ENCODE measurements at places on chromosomes 16 and 17. TPM values are rescaled to one million over a fixed set of nuclear protein-coding genes. Genes with fewer than 3 reads are reported as not detected.

The KRT40 gene
- not detected for total RNA-seq

The SAMD14 gene
- 0.77 TPM for total RNA-seq

- peaks cover 4% of the 10 kb centered on the region for H3K4me1 ChIP-seq
- DNase-seq: no peak
Measured at GRCh38 chr17:47604598-47604927, 45.2 kb upstream of the KPNB1 start.

GRCh38 chr16:56019274-56019673 is 144.1 kb upstream of the CES5A start:
- no peak overlapping the region for H3K4me3 ChIP-seq
- H3K27me3 ChIP-seq: peaks cover 10% of the 10 kb centered on the region
- no peak overlapping the region for H3K27ac ChIP-seq
- no peaks in the 10 kb centered on the region for H3K36me3 ChIP-seq
- no peaks in the 10 kb centered on the region for H3K4me1 ChIP-seq

The BEAN1 gene
- total RNA-seq: not detected

DNA sequence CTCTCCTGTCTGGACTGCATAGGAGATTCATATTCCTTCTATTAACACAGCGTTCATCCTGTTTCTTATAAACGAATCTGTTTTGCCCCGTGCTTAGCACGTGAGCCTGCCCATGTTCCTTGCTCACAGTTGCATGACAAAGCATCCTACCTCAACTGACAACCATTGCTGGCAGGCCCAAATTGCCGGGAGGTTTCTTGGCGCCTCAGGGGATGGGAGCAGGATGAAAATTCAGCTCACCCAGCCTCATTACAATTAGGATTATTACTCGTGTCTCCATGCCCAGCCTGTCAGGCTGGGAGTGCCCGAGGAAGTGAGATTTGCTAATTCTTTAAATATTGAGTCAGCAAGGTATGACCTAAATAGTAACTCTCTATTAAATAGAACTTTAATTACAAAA is 36.7 kb upstream of the HELZ start:
- no peak for DNase-seq
- no peaks in the 10 kb centered on the region for H3K27me3 ChIP-seq
- H3K4me3 ChIP-seq: no peak overlapping the region

GRCh38 chr17:13002761-13003453 is 14.9 kb downstream of the ELAC2 start:
- peak; percentile 71 for DNase-seq
- H3K36me3 ChIP-seq: peaks cover 40% of the 10 kb centered on the region
- H3K27me3 ChIP-seq: no peaks in the 10 kb centered on the region
- H3K4me1 ChIP-seq: no peaks in the 10 kb centered on the region
- no peak overlapping the region for H3K27ac ChIP-seq

The CD300E gene
- total RNA-seq: not detected

DNA sequence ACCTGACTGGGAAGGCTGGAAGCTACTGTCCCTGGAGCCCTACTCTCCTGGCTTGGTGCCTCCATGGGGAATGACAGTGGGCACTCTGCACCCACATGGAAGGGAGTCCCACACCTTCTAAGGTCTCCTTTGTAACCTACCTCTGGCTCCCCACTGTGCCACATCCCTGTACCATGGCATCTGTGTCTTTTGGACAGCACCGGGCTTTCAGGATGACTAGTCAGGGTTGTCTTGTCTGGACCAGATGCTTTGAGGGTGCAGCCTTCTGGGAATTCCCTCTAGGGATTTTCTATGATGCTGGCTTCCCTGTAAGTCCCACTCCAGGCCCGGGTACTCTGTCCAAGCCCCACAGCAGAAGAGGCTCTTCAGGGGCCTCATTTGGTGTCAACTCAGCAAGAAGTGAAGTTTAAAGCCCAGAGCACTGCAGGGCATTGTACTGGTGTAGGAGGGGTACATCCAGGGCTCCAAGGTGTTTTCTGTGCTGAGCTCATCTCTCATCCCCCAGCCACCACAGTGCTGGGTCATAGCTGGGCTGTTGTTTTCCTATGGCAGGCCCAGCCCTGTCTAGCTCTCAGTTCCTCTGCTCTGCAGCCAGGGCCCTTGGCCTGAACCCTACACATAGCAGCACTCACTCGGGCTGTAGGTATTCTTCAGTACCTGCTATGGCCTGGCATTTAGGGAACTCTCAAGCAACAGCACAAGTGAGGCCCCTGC is 255.3 kb downstream of the CPPED1 start:
- H3K27me3 ChIP-seq: no peaks in the 10 kb centered on the region
- DNase-seq: no peak
- peaks cover 47% of the 10 kb centered on the region for H3K4me1 ChIP-seq
- no peak overlapping the region for H3K4me3 ChIP-seq

GRCh38 chr17:30165960-30166359 is 49.3 kb downstream of the NSRP1 start:
- H3K4me3 ChIP-seq: no peak overlapping the region
- no peak for DNase-seq
- H3K27ac ChIP-seq: no peak overlapping the region
- no peaks in the 10 kb centered on the region for H3K27me3 ChIP-seq
- H3K36me3 ChIP-seq: peaks cover 21% of the 10 kb centered on the region

DNA sequence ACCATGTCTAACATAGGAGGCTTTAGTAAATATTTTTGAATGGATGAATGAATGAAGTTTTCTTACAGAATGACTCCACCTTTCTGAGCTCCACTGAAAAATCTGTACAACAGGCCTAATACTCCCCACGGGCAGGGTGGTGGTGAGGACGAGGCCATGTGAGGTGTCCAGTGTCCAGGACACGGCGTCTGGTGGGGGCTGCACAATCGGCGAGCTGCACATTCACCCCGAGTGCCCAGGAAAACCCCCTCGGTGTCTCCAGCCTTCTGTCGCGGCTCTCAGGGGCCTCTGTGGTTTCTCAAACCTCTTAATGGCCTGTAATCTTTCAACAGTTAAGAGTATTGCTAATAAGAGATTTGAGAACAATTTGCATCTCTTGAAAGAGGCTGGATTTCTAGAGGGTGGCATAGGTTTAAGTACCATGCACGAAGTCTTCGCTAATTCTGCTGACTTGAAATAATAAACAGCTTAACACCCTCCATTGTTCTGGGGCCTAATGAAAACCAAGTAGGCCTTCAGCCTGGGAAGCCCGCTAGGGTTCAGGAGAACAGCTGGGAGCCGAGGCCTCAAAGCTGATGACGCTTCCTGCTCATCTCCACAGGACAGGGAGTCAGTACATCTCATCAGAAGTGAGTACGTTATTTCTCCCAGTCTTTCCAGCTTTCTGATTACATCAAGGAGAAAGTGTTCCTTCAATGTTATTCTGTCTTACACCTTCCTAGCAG is 304.6 kb upstream of the FOXF1 start:
- H3K36me3 ChIP-seq: no peaks in the 10 kb centered on the region
- no peaks in the 10 kb centered on the region for H3K4me1 ChIP-seq
- peaks cover 5% of the 10 kb centered on the region for H3K27me3 ChIP-seq
- no peak overlapping the region for H3K4me3 ChIP-seq

DNA sequence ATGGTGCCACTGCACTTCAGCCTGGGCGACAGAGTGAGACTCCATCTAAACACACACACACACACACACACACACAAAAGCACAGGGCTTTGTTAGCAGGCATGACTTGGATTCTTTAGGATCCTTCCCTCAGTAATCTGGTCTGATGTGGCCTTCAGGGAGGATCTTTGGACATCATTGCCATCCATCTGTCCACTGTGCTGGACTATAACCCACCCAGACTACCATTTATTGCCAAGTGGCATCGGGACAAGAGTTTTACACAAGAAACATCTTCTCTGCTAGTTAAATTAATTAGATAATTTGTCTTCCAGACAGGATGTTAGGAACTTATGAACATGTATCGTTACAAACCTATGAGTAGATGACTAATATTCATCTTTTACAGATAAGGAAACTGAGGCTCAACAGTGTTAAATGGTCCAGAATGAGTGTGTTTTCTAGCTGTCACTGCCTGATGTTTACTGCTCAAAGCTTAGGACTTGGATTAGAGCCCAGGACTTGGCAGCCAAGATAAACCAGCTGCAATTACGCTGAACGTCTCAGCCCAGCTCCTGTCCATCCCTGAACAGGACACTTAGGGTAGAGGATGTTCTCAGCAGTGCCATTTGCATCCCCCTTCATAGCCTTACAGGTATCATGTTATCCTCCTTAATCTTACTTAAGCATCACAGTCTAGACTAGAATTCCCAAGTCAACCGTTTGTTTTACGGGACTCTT is 285.8 kb downstream of the WWOX start:
- no peak for DNase-seq
- H3K4me3 ChIP-seq: no peak overlapping the region
- H3K27ac ChIP-seq: no peak overlapping the region

DNA sequence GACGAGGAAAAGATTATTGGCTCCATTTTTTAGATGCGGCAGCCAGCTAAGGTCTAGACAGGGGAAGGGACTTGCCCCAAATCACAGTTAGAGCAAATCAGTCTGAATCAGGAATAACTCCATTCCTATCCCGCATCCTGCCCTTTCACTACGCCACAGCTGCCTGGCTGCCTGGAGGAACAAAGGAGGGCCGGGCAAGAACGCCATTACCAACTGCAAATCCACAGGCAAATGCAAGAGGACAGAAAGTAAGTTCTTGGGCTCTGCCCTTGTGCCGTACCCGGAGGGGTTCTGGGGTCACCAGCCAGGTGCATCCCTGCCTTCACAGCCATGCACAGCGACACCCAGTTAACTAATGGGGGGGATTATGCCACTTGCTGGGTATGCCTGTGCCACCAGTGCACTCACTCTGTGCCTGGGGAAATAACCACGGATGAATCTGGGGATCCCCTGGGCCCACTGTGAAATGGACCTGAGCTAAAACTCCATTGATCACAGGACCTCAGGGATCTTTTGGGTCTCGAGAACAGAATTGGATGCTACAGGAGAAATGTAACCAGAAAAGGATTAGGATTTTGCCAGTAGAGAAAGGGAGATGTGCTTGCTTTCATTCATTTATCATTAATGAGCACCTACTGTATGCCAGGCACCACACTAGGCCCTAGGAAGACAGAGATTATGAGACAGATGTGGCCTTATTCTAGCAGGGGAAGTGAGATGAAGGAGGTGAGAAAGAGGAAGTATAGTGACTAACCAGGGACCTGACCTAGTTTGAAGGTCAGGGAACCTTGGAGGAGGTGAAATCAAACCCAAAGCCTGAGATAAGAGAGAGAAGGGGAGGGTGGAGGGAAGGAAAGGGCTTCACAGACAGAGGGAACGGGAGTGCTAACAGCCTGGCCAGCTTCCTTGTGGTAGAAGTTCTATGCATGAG is 17.7 kb downstream of the BCL7C start:
- H3K4me3 ChIP-seq: peak overlapping the region; percentile 87
- no peaks in the 10 kb centered on the region for H3K27me3 ChIP-seq
- DNase-seq: peak; percentile 36
- H3K4me1 ChIP-seq: peaks cover 24% of the 10 kb centered on the region
- peaks cover 21% of the 10 kb centered on the region for H3K36me3 ChIP-seq

The MYH3 gene
- total RNA-seq: 3.5 TPM

The SLC6A2 gene
- total RNA-seq: not detected

The VAC14 gene
- 24.8 TPM for total RNA-seq

The WNT3 gene
- 0.12 TPM for total RNA-seq

DNA sequence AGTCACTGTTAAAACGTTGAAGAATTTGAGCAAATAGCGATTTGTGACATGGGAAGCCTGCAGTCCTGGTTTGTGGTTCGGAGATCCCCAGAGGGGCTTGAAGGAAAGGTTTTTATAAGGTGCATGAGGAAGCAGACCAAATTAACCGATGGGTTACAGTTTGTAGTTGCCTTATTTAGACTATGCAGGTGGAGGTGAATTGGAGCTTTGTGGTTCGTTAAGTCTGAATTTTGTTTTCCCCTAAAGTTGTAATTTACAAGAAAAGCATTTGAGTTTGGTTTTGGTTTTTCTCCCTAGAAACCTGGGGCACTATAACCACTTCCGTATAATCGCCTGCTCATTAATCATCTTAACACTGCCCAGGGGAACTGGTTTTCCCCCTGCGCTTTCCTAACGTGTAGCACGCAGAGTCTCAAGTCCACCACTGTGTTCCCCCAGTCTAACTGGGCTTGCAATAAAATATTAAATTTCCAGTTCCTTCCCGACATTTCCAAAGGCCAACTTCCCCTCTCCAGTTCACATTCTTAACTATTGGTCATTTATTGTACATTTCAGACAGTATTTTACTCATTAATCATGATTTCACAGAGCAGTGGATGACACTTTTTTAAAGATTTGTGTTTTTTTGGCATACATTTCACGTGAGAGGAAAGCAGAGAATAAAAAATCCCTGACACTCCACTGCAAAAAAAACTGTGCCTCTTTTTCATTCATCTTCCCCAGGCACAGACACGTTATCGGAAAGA is 932 bp downstream of the ZNF267 start:
- H3K27me3 ChIP-seq: no peaks in the 10 kb centered on the region
- peak; percentile 60 for DNase-seq
- peak overlapping the region; percentile 97 for H3K27ac ChIP-seq
- H3K4me3 ChIP-seq: peak overlapping the region; percentile 94
- H3K4me1 ChIP-seq: peaks cover 73% of the 10 kb centered on the region

The DPEP1 gene
- not detected for total RNA-seq

The FBXW10B gene
- total RNA-seq: 0.83 TPM

DNA sequence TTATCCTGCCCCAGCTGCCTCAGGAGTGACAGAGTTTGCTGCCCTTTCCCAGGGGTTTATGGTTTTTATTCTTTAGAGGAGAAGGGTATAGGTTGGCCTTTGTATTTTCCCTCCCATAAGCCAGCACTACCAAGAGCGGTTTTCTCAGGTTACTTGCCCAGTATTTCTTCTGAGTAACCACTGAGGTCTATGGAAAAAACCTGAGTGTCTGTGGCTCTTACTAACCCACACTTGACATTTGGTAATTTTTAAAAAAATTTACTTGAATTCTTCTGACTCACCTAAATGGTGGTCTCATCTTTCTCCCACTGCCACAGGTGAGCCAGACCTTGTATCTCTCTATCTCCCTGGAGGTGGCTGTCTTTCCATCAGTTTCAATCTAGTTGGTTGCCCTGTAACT is 6.0 kb downstream of the SLC7A6 start:
- H3K4me3 ChIP-seq: no peak overlapping the region
- no peak for DNase-seq
- peaks cover 56% of the 10 kb centered on the region for H3K36me3 ChIP-seq
- H3K27me3 ChIP-seq: no peaks in the 10 kb centered on the region
- H3K4me1 ChIP-seq: peaks cover 89% of the 10 kb centered on the region

GRCh38 chr16:75048530-75048929 is 49.7 kb downstream of the ZNRF1 start:
- H3K4me1 ChIP-seq: peaks cover 11% of the 10 kb centered on the region
- no peaks in the 10 kb centered on the region for H3K27me3 ChIP-seq
- DNase-seq: no peak
- no peaks in the 10 kb centered on the region for H3K36me3 ChIP-seq
- H3K27ac ChIP-seq: no peak overlapping the region
- H3K4me3 ChIP-seq: no peak overlapping the region

The ST6GALNAC1 gene
- 0.88 TPM for total RNA-seq

The NPIPB2 gene
- total RNA-seq: 12.5 TPM

- no peak overlapping the region for H3K4me3 ChIP-seq
- no peaks in the 10 kb centered on the region for H3K27me3 ChIP-seq
- no peak overlapping the region for H3K27ac ChIP-seq
Measured at GRCh38 chr17:146983-147761, 9.8 kb downstream of the SCGB1C2 start.

The KRTAP3-1 gene
- not detected for total RNA-seq

GRCh38 chr16:51701025-51701424 is 550.0 kb upstream of the SALL1 start:
- no peak overlapping the region for H3K27ac ChIP-seq
- no peak overlapping the region for H3K4me3 ChIP-seq
- no peaks in the 10 kb centered on the region for H3K27me3 ChIP-seq
- no peaks in the 10 kb centered on the region for H3K36me3 ChIP-seq

The ATP2C2 gene
- total RNA-seq: not detected

GRCh38 chr16:4522051-4522581 is 16.5 kb downstream of the CDIP1 start:
- DNase-seq: no peak
- H3K36me3 ChIP-seq: peaks cover 3% of the 10 kb centered on the region
- H3K4me1 ChIP-seq: peaks cover 13% of the 10 kb centered on the region
- H3K4me3 ChIP-seq: no peak overlapping the region
- no peaks in the 10 kb centered on the region for H3K27me3 ChIP-seq
- H3K27ac ChIP-seq: no peak overlapping the region
